Dermis microvascular lymphatic vessel endothelial cell (primary cell): ENCODE measurements at places on chromosomes 6 and 20. TPM values are rescaled to one million over a fixed set of nuclear protein-coding genes. Genes with fewer than 3 reads are reported as not detected.

ANGPT4 gene
- not detected in 2 replicates for total RNA-seq

ID4 gene
- under 0.01 and 0.13 TPM in 2 replicates for total RNA-seq

ANKRD66 gene
- total RNA-seq = not detected in 2 replicates

EIF2S2 gene
- total RNA-seq = 52.5 and 61.9 TPM in 2 replicates

ZNF292 gene
- 11.6 and 16.8 TPM in 2 replicates for total RNA-seq
